Omental fat pad (tissue), 4 donors: ENCODE measurements at places on chromosomes 1 and 21. TPM values are rescaled to one million over a fixed set of nuclear protein-coding genes. Genes with fewer than 3 reads are reported as not detected.

SAMSN1 gene
- total RNA-seq = 20.0 TPM

NUCKS1 gene
- total RNA-seq = 75.4 TPM

NPPA gene
- total RNA-seq = not detected

TCHH gene
- total RNA-seq = 1.3 TPM

ARL8A gene
- total RNA-seq = 61.8 TPM

LORICRIN gene
- not detected for total RNA-seq

SCAF4 gene
- 15.9 TPM for total RNA-seq
